Testis (tissue), 5 donors: ENCODE measurements at places on chromosomes 7 and 10. TPM values are rescaled to one million over a fixed set of nuclear protein-coding genes. Genes with fewer than 3 reads are reported as not detected.

PPP3CB gene
- 56.8 TPM for polyA plus RNA-seq

EPDR1 gene
- polyA plus RNA-seq, result 33.9 TPM

ZSWIM8 gene
- 204 TPM for polyA plus RNA-seq

WNT8B gene
- 0.20 TPM for polyA plus RNA-seq

CH25H gene
- 0.25 TPM for polyA plus RNA-seq
